ENCODE measurements at places on chromosomes 3 and 15.
A peak's percentile ranks its signal among the peaks of the same experiment; 100 is the strongest.

- no peak overlapping the region for H3K27ac ChIP-seq
- H3K27me3 ChIP-seq = peaks cover 11% of the 10 kb centered on the region
- no peak overlapping the region for H3K4me3 ChIP-seq
Observed at GRCh38 chr15:78406016-78406585, 31.9 kb upstream of the IREB2 start.

DNA sequence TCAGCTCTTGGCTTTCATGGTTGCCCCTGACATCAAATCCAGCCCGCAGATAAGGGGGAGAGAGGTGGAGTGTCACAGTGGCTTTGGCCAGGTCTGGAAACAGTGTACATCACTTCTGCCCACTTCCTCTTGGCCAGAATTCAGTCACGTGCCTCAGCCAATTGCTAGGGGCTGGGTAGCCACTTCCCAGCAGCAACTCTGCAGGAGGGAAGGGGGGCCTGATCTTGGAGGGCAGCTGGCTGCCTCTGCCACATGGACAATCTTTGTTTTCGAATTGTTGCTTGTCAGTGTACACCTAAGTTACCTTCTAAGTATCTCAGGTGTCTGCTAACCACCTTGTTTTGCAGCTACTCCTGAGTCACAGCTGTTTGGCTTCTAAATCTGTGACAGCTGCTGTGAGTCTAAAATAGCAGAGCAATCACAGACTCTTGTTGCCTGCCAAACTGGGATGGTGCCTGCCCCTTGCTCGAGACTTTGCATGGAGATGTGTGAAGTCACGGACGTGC is 41.0 kb upstream of the LIMD1 start:
- H3K4me1 ChIP-seq = peaks cover 77% of the 10 kb centered on the region
- DNase-seq = peak; percentile 92
- H3K27me3 ChIP-seq = no peaks in the 10 kb centered on the region
- no peaks in the 10 kb centered on the region for H3K36me3 ChIP-seq
- peak overlapping the region; percentile 90 for H3K27ac ChIP-seq

DNA sequence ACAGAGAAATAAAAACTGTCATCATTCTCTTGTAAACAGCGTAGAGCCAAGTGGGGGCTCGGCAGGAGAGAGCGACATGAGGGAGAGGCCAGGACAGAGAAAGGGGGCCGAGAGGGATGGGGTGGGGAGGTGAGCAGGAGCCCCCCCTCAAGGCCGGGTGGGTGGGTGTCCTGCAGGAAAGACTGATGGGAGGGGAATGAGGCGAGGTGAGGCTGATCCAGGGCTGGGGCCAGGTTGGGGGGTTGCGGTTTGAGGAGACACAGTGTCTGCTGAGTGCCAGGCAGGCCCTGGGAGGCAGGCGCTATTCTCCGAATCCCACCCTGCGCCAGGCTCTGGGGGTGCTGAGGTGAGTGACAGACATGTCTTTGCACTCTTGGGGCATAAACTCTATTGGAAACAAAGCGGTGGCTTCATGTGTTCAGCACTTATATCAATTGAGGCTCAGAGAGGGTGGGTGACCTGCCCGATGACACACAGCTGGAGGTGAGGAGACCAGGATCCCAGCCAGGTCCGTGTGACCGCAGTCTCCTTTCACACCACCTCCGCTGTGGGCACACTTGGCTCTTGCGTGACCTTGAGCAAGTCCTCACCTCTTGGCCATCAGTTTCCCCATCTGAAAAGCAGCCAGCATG is 19.6 kb upstream of the CSPG4 start:
- no peaks in the 10 kb centered on the region for H3K36me3 ChIP-seq
- peak overlapping the region; percentile 80 for H3K27ac ChIP-seq
- peaks cover 30% of the 10 kb centered on the region for H3K4me1 ChIP-seq
- peaks cover 4% of the 10 kb centered on the region for H3K27me3 ChIP-seq
- peak; percentile 57 for DNase-seq

GRCh38 chr3:69510481-69511030 is 124.7 kb upstream of the FRMD4B start:
- H3K27me3 ChIP-seq = no peaks in the 10 kb centered on the region
- H3K36me3 ChIP-seq = no peaks in the 10 kb centered on the region
- peak; percentile 34 for DNase-seq
- H3K27ac ChIP-seq = no peak overlapping the region
- no peak overlapping the region for H3K4me3 ChIP-seq

DNA sequence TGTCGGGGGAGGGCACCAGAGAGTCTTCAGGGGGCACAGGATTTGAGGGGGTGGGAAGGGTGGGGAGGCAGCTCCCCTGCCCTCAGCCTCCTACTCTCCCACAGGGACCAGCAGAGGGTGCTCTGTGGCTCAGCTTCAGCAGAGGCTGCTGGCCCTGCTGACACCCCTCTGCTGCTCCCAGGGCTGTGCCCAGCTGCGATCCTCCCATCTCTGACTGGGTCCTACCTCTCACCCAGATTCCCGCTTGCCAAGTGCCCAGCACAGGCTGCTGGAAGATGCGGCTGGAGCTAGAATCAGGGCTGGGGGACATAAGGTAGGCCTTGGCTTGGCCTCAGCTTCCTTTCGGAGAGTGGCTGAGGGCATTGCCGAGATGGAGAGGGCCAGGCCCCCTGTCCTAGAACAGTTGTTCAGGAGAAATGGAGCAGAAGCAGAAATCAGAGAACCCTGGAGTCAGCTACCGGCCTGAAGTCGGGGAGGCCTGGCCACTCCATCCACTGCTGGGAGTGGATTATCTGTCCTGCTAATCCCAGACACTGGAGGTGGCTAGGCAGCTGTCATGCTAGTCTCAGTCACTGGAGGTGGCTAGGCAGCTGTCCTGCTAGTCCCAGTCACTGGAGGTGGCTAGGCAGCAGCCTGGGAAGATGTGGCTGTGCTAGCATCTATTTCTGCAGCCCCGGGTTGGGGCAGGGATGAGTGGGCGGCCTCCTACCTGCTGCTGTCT is 3.9 kb downstream of the GRM2 start:
- H3K27me3 ChIP-seq = peaks cover 19% of the 10 kb centered on the region
- no peak overlapping the region for H3K4me3 ChIP-seq
- no peak overlapping the region for H3K27ac ChIP-seq
- H3K4me1 ChIP-seq = peaks cover 7% of the 10 kb centered on the region
- no peak for DNase-seq

DNA sequence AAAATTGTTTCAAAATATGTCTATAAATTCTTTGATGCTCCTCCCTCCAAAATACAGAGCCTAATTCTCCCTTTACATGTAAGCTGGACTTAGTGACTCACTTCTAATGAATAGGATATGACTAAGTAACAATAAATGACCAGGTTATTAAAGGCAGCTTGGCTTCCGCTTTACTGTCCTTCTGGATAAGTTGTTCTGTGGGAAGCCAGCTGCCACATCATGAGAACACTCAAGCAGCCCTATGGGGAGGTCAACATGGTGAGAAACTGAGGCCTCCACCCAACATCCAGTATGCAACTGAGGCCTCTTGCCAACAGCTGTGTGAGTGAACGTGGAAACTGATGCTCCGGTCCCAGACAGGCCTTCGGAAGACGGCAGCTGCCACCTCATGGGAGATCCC is 247.3 kb upstream of the CHRM5 start:
- H3K27ac ChIP-seq = no peak overlapping the region
- no peaks in the 10 kb centered on the region for H3K27me3 ChIP-seq
- peak; percentile 47 for DNase-seq
- H3K36me3 ChIP-seq = peaks cover 9% of the 10 kb centered on the region

DNA sequence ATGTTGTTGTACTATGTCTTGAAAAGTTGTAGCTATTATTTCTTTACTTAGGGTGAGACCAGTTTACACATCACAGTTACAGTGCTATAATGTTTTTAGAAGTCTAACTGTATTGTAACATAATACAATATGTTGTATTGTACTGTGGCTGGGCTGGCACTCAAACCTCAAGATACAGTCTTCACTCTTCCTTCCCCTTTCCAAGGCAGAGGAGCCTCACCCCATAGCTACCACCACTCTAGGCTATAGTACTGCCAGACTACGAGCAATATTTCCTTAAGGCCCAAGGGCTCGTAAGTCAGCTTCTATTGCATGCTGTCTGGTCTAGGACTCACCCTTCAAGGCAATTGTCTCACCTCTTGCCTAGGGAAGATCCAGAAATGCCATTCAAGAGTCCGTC is 597.7 kb downstream of the OTOL1 start:
- DNase-seq = no peak
- no peaks in the 10 kb centered on the region for H3K27me3 ChIP-seq
- no peak overlapping the region for H3K4me3 ChIP-seq
- no peaks in the 10 kb centered on the region for H3K4me1 ChIP-seq
- H3K36me3 ChIP-seq = no peaks in the 10 kb centered on the region

DNA sequence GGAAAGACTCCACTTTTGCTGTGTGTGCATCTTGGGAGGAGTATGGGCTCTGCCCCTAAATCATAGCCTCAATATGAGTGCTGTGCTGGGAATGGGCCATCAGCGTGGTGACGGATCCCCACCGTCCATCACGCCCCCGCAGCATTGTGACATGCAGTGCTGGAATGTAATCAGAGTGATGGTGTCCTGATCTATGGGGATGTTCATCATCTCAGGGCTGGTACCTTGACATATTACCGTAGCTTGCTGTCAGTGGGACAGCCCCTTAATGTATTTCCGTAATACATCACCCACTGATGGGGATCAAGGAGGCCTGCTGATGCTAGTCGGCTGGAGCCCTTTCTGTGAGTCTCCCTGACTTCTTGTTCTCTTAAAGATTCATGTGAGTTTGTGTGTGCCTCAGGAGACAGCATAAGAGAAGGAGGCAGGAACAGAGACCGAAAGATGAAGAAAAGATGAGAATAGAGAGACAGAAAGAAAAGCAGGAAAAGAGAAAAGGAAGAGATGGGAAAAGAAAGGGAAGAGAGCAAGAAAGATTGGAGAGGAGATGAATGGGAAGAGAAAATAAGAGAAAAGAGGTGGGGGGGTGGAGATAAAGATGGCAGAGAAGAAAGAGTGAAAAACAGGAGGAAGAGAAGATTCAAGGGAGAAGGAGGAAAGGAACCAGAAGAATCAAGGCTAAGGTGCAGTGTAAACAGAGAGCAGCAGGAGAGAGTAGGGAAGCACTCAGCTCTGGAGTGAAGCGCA is 183.7 kb downstream of the RPLP1 start:
- H3K27me3 ChIP-seq = peaks cover 10% of the 10 kb centered on the region
- H3K4me1 ChIP-seq = no peaks in the 10 kb centered on the region
- H3K36me3 ChIP-seq = no peaks in the 10 kb centered on the region
- DNase-seq = no peak

DNA sequence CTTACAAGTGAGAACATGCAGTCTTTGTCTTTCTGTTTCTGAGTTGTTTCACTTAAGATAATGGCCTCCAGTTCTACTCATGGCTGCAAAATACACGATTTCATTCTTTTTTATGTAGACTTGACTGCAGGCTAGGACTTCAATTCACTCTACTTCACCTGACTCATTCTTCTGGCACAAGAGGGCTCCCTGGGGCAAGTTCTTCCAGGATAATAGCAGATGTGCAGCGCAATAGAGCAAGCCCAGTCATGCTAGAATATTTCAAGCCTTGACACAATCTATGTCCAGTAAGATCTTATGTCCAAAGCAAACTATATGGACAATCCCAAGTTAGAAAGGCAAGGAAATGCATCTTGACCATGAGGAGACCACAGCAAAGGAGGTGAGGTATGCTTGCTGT is 211.7 kb upstream of the GADL1 start:
- no peaks in the 10 kb centered on the region for H3K27me3 ChIP-seq
- H3K4me1 ChIP-seq = no peaks in the 10 kb centered on the region
- no peak overlapping the region for H3K4me3 ChIP-seq
- DNase-seq = peak; percentile 62

- H3K27ac ChIP-seq = no peak overlapping the region
- no peaks in the 10 kb centered on the region for H3K36me3 ChIP-seq
- no peak overlapping the region for H3K4me3 ChIP-seq
- H3K27me3 ChIP-seq = no peaks in the 10 kb centered on the region
- no peak for DNase-seq
Observed at GRCh38 chr15:64282701-64283100, 73.3 kb downstream of the CSNK1G1 start.

DNA sequence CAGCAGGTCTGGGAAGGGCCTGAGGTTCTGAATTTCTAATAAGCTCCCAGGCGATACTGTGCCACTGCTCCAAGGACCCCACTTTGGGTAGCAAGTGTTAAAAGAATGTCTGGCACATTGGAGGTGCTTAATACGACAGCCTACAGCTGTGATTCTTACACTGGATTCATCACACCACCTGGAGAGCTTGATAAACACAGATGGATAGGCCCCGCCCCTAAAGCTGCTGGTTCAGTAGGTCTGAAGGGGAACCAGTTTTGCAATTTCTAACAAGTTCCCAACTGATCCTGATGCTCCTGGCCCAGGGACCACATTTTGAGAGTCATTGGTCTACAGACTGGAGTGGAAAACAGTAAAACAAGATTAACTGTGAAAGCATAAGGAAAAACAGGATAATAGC is 124.8 kb upstream of the ST8SIA2 start:
- peaks cover 5% of the 10 kb centered on the region for H3K27me3 ChIP-seq
- H3K4me3 ChIP-seq = no peak overlapping the region
- no peak for DNase-seq
- no peak overlapping the region for H3K27ac ChIP-seq

DNA sequence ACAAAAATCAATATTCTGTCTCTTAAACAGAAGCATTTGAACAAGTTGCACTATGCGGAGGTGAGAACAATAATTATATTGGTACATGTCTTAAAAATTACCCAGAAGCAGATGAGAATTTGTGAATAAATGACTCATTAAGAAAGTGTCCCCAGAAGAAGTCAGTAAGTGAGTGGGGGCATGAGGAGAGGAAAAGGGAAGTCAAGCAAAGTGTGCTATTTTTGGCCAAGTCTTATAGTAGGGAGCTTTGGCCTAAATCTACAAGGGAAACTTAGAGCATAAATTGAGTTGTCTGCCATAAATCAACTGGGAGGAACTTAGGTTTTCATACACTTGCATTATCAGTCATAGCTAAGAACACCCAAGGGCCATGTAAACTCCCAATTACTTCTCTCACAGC is 86.9 kb upstream of the SATB1 start:
- no peaks in the 10 kb centered on the region for H3K4me1 ChIP-seq
- peak; percentile 8 for DNase-seq
- no peaks in the 10 kb centered on the region for H3K36me3 ChIP-seq

DNA sequence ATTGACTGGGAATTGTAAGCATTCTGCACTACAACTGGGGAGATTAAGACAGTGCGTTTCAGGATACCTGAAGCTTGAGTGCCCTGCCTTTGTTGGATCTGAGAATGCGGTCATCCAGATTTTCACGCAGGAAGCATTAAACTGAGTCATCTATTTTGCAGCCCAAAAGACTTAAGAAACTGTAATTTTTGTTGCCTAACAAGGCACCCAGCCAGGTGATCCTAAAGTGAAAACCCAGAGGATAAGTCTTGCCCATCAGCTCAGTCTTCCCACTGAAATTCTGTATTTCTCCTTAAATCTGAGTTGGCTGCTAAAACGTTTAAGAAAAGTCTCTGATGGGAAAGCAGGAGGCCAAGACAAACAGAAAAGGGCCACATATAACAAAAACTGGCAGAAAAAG is 242.5 kb upstream of the TMCO5A start:
- H3K4me3 ChIP-seq = no peak overlapping the region
- H3K27ac ChIP-seq = no peak overlapping the region
- no peaks in the 10 kb centered on the region for H3K36me3 ChIP-seq
- H3K4me1 ChIP-seq = no peaks in the 10 kb centered on the region
- peak; percentile 80 for DNase-seq

DNA sequence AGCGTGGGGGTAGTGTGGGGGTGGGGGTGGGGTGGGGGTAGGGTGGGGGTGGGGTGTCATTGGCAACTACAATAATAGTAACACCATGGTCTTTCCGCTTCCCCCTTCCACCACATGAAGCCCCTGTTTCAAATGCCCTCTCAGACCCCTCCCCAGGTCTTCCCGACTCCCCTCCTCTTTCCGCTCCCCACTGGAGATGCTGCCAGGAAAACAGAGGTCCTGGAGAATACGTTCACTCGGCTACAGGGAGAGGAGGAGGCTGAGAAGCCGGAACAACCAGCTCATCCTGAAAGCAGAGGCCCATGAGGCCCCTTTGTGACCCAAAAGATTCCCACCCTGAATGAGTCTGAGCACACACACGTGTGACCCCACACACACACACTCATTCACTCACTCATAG is 75.4 kb downstream of the CPN2 start:
- DNase-seq = peak; percentile 82
- H3K4me3 ChIP-seq = no peak overlapping the region
- no peaks in the 10 kb centered on the region for H3K36me3 ChIP-seq
